ENCODE measurements at places on chromosomes 2 and 18.
A peak's percentile ranks its signal among the peaks of the same experiment; 100 is the strongest.

DNA sequence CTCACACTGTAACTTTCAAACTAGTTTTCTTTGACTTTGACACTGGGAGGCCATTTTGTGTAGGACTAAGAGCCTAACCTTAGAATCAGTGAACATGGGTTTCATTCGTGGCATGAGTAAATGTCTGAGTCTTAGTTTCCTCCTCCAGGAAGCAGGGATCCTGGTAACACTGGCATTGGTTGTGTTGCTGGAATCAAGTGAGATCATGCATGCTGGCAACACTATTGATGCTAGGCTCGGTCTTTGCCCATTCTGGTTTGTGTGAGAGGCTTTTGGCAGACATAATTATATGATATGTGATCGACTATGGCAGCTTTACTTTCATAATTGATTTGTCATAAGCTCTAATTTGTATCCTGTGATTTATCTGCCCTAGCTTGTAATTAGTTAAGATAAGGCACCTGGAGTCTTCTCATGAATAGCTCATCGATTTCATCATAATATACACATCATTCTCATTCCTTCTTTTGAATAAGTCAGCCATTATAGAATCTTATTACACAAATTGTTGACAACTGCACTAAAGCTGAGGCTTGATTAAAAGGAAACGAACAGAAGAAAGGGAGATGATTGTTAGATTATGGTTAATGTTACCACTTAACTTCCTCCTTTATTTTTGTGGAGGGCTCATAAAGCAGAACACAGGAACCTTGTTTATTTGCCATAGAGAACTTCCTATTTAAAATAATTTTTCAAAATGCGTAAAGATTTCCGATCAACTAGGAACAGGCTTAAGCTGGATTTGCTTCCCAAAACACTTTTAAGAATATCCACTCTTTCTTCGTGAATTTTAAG is 12.6 kb downstream of the PPP1R1C start:
- DNase-seq, result no peak

DNA sequence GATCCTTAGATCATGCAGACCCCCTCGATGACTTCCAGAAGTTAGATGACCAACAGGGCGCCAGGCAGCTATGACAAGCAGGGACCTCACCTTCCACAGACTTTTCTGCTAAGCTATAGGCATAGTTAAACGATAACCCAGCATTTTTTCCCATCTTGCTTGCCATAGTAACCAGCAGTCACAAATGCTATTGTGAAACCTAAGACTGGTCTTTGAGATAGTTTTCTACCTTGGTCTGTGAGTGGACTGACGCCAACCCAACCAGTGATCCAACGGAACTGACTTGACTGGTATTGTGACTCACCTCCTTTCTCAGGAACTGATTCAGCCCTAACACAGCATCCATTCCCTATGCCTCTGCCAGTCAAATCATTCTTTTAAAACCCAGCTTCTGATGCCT is 361.2 kb downstream of the LRRTM4 start:
- DNase-seq, result no peak

DNA sequence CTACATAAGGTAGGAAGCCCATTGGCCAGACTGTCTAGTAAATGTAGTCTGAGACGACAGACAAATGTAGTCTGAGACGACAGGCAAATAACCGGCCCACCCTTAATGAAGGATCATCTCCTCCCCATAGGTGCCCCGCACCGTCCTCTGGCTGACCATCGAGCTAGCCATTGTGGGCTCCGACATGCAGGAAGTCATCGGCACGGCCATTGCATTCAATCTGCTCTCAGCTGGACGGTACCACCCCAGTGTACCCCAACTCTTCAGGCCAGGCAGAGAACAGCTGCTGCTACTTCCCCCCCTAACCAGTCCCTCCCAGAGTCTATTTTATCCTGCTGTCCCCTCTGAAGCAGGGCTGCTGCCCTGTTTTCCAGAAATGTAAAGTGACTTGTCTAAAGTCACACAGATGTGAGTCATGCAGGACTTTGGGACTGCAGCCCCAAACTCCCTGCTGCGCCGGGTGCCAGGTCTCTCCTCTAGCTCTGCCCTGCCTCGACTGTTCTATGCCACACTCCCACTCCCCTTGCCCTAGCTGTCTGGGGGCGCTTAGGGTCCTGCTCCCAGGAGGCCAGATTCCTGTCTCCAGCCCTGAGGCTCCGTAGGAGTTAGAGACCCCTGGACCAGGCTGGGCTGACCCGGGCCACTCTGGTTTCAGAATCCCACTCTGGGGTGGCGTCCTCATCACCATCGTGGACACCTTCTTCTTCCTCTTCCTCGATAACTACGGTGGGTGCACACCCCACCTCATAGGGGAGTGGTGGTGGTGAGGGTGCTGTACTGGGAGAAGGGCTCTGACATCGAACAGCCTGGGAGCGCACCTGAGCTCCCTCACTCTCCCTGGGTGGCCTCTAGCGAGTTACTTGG is 4.7 kb downstream of the SLC11A1 start:
- DNase-seq, result no peak

DNA sequence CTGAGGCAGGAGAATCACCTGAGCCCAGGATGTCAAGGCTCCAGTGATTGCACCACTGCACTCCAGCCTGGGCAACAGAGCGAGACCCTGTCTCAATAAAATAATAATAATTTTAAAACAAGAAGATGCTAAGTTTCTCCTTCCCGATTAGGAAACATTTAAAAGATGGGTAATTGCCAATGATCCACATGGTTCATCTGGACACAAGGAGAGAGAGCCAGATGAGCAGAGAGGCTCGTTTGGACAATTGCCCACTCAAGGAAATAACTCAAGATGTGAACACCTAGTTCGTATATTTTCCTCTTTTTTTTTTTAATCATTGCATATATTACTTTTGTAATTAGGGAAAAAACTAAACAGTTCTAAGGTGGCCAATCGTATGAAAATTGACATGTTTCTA is 3.6 kb upstream of the ACTG2 start:
- DNase-seq, result no peak

DNA sequence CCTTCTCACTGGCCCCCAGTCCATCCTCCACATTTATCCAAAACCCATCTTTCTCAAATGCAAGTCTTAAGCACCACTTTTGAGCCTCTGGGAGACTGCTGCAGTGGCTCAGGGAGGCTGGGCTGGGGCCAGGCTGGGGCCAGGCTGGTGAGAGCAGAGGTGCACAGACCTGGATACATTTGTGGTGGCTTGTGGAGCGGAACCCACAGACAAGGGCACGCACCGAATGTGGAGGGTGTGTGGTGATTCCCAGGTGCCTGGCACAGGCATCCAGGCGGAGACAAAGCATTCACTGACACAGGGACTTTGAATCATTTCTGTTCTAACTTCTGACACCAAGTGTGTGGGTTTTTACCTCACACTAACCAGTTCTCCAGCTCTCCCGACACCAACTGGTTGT is 42.2 kb upstream of the MGAT4A start:
- peak; percentile 10 for DNase-seq

DNA sequence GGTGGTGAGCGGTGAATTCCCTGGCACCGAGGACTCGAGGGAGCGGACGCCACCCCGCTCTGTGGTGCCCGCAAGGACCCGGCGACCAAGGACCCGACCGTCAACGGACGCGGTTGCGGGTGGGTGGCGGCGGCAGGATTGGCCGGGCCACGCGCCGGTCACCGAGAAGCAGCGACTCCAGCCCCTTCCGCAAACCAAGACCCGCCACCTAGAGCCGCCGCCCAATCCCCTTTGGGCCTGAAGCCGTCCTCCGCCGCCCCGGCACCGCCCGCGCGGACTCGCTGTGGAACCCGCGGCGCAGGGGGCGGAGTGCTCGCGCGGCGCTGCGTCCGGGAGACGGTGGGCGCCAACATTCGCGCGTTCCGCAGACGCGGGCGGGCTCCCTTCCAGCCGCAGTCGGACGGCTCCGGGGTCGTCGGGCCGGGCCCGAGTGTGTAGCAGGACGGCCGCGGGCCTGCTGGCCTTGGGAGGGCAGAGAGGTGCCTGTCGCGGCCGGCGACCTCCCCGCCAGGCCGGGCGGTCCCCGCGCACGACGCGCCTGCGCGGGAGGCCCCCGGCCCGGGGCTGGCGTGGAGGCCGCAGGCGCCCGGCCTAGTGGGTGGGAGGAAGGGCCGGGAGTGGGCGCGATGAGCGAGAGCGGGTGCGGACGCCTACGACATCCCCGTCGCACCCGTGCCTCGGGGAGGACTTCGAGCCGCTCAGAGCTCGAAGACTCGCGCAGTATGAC is at the start of the genes FAM228B and PFN4:
FAM228B (plus strand) TSS at position 275 of the 727 bp plus-strand sequence. CDS start 893 bp downstream, outside the sequence.
PFN4 (minus strand) TSS at position 140 of the 727 bp plus-strand sequence. CDS start 799 bp downstream, outside the sequence.
- DNase-seq, result no peak

DNA sequence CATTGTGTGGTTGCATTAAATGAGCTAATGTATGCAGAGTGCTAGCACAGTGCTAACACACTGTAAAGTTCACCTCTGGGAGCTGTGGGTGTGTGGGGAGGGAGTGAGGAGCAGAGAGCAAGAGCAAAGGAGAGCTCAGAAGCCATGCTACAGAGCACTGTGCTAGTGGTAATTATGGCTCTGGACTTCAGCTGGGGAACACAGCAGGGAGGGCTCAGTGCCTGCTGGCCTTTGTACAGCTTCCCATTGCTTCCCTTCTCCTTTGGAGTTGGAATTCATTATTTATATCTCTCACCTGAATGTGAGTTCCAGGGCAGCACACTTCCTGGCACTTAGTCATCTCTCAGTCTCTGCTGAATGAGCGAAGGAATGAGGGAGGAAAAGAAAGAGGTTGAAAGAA is 2.5 kb upstream of the PLA2R1 start:
- no peak for DNase-seq

DNA sequence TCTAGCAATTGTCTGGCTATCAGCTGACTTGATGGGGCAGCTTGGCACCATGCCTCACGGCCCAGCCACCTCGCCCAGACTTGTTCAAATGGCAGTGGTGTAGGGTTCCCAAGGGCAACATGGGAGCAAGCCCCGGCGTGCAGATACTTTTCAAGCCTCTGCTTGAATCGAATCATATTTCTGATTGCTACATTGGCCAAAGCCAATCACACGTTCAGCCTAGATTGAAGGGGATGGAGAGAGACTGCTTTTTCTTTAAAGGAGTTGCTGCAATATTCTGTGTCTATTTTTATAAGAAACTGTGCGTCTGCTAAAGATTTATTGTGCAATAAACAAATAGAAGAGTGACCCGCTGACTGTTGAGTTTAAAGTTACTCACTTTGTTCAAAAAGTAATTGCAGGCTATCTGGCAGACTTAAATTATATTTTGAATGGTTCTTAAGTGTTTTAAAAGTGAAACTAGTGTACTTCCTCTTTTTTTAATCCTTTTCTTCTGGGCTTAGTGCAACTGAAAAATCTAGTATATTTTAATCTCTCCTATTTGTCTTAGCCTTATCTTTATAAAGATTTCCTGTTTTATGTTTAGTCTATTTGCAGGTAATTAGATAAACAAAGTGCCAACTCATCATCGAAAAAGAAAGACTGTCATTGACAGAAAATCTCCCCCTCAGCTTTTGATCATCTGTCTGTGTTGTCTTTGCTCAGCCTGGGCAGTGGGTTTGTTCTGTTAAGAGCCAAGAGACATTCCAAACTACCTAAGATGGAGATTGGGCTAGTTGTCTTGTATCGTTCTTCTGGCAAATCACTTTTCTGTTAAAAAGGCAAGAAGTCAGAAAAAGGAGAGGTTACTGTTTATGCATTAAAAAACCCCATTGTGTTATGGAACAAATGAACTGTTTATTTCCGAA is 156.1 kb downstream of the TPGS2 start:
- no peak for DNase-seq

GRCh38 chr2:216147172-216148131 is 38.3 kb downstream of the XRCC5 start:
- DNase-seq, result no peak

DNA sequence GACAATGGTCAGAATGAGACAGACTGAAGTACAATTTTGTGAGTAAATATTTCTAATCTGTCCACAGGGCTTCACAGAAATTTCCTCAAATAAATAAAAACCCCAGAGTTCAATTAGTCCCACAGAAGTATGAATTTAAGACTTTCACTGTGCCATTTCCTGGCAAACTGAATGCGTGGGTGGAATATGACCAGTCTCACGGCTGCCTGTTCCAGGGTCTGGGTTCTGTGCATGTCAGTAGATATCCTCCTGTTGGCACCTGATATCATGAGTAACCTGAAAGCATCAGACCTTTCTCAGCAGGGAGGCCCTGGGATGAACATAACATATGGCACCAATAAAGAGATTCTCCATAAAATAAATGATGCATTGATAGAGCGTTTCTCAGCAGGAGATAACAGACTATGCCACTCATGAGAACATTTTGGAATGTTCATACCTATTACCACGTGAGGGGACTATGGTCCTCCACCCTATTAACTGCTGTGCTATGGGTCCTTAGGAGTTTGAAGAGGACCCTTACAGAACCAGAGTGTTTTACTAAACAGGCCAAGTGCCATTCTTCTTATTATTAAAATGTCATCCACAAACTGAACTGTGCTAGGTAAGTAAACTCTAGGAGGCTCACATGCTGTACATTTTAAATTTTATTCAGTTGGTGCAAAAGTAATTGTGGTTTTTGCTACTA is 10.6 kb upstream of the MALL start:
- DNase-seq, result no peak

- no peak for DNase-seq
Measured at GRCh38 chr2:206915121-206915520, 24.2 kb upstream of the CPO start.

DNA sequence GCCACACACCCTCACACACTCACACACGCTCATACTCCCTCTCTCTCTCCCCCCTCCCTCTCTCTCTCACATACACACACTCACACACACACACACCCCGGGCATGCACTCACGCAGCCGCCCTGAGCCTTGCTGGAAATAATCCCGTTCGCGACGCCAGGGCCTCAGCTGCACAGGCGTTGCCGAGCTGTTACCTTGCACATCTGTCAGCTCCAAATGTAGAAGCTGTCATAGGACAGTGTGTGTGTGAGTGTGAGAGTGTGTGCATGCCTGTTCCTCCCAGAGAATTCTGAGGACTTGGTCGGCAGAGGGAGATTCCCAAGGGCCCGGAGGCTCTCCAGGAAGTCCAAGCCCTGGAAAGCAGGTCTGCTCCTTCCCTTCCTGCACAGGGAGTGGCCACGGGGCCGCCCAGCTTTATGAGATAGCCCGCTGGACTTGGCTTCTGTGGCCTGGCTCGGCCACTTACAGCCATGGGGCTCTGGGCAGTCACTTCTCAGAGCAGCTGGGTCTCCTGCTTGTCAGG is 8.6 kb downstream of the SPR start:
- no peak for DNase-seq
